ENCODE measurements at places on chromosomes 7 and 10.

DNA sequence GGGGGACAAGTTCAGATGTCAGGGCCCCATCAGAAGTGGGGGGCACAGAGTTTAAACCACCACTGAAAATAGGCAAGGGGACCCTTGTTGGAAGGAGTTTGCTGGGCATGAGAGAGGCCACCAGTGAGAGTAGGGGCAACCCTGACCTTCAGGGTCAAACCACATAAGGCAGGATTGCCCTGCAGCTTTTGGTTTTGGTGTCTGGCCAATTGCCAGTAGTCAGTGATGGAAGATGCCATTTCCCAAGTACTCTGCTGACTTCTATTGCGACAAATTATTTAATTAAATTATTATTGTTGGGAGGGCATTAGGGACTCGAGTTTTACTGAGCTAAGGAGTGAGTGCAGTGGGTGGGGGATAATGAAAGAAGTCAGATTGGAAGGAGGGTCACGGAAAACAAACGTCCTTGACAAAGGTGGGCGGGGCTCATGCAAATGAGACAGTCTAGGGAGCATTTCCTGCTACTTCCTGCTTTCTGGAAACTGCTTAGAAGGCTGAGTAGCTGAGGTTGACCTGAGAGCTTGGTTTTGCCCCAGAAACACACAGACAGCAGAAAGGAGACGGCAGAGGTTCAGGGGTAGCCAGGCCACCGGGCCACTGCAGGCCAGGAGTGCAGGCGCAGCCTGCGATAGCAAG lies 74.2 kb upstream of the ANLN start:
- DNase-seq = peak; percentile 8

DNA sequence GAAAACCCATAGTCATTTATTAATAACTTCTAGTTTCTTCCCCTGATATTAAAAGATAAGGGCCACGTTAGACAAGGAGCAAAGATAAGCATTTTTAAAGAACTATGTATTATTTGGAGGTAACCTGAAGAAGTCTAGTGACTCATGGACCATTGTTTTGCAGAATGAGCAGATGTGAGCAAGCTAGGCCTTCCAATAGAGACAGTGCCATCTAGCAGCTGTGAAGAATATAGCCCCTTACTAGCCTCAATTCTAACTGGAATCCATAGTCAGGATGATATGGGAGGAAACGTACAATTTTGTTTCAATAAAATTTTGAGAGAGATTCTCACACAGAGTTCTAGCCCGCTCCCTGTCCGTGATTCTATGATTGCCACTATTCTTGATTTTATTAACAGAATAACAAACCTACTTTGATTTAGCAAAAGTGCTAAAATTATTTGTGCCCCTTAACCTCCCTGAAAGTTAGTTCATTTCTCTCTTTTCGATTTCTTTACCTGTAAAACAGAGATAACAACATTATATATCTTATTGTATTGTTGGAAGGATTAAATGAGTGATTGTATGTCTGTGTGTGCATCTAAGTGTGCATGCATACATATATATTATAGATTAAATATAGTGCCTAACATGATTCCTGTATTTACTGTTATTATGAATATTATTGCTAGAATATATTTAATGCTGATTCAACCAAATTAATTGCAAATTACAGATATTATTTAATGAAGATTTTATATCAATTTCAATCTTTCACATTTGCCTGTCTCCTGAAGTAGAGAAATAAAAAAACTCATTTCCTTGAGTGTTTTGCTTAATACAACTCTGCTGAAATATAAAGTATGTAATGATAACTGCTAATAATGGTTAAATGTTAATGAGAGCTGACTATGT lies 22.7 kb downstream of the FAM237B start:
- DNase-seq = peak; percentile 11

- no peak for DNase-seq
Observed at GRCh38 chr10:78314651-78315050, 281.0 kb downstream of the RPS24 start.

DNA sequence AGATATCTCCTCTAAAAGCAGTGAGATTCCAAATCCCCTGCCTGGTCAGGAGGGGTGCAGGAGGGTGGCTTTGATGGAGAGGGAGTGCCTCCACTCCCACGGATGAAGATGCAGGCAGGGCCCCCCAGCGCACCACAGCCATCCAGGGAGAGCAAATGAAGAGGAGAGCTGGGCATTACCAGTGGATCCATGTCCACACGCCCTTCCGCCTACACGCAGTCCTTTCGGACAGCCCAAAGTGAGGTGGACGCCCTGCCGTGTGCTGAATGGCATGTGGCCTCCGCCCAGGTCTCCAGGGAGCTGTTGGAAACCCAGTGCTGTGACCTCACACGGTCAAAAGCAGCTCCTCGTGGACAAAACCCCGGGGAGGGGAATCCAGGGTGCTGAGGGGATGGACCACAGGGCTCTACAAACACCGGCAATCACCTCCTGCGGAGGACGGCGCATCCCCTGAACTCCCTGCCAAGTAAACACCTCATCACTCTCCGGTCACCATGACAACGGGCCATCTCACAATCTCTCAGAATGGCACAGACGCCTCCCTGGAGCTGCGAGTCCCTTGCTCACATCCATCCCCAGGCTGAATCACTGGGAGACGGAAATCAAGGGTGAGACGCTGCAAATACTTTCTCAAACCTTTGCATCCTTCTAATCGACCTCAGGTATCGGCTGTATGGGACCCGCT lies 35.0 kb upstream of the DNAAF5 start:
- no peak for DNase-seq

DNA sequence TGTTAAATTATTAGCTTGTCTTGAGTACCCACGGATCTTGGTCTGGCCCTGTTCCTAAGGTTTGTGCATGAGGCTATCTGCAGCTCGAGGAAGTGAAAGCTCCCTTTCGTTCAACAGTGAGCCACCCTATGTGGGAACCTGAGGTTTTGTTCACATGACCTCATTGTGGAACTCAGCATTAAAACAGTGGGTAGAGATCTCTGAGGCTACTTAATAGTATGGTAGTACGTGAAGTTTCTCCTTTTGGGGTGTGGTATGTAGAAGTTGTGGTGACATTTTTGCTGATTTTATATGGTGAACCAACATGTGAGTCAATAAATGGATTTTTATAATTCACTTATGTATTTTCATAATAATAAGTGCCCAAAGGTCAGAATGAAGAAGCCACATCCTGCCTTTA lies 252.7 kb upstream of the FERD3L start:
- peak; percentile 82 for DNase-seq

GRCh38 chr7:103704701-103705100 lies 258.7 kb upstream of the SLC26A5 start:
- DNase-seq = no peak

DNA sequence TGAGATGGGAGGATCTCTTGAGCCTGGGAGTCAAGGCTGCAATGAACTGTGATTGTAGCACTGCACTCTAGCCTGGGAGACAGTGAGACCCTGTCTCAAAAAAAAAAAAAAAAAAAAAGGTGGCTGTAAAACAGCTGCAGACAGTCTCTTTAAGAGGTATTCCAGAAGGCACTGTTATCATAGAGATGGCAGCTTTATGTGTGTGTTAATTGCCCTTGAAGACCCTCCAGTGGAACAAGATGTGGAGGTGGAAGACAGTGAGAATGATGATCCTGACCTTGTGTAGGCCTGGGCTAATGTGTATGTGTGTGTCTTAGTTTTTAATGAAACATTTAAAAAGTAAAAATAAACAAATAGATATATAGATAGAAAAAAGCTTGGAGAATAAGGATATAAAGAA lies 66.0 kb downstream of the ZNF487 start:
- DNase-seq = no peak

DNA sequence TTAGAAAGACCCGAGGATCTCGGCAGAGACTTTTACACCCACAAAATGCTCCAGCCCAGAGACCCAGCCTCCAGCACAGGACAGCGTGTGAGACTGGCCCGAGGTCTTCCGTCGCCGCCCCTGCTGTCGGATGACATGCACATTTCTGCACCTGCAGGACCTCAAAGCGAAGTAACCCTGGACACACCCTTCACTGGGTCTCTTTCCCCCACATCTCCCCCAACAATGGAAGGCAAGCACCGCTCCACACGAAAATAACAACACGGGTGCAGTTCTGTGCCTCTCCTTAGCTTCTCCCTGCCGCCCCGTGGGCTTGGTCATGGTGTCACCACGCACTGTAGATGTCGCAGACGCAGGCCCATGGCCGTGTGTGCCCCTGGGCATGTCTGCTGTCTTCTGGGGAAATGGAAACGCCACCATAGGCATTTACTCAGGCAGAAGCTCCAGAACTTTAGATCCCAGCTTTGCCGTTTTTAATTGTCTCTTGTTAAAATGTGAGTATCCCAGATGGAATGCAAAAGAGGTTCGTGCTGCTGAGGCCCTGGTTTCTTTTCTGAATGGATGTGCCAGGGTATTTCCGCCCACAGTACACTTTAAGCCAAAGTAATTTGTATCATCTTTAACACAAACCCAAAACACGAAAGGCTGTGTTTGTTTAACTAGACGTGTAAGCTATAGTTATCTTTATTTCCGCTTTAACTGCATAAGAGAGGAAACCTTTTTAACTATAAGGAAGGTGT lies 237.9 kb downstream of the MGMT start:
- DNase-seq = no peak

- DNase-seq = no peak
Observed at GRCh38 chr7:11726794-11727155, 105.2 kb downstream of the THSD7A start.

- no peak for DNase-seq
Observed at GRCh38 chr7:24052572-24053260, 231.3 kb upstream of the NPY start.

- DNase-seq = no peak
Observed at GRCh38 chr7:113921363-113921762, 2.6 kb upstream of the PPP1R3A start.

DNA sequence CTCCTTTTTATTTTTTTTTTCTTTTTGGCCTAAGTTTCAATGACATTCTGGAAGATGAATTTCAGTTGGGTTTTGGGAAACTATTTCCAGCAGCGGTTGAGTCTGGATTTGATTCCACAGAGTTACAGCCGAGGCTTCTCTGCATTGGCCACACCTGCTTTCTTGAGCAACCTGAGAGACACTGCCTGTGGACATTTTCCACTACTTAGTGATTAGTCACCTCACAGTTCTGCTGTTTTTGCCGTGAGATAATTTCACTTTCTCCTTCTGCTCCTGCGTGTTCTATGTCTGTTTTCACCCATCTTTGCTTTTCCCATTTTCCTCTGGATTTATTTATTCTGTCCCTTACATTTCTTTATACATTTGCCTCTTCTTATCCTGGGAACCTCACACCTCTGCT lies 243.0 kb downstream of the BICC1 start:
- no peak for DNase-seq

GRCh38 chr7:94410413-94411187 lies 15.9 kb downstream of the COL1A2 start:
- DNase-seq = no peak

DNA sequence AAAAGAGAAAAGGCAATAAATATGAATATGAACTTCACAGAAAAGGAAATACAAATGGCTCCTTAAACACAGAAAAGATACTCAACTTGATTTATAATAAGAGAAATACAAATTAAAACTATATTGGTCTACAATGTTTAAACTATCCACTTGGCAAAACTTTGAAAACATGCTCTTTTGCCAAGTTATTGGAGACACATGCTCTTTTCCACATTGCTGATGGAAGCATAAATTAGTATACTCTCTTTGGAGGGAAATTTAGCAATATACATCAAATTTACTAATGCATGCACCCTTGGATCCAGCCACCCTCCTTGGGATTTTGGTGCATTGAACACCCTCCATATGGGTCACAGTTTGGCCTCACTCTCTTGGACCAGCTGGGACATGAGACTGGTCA lies 7.9 kb downstream of the TAS2R60 start:
- no peak for DNase-seq

DNA sequence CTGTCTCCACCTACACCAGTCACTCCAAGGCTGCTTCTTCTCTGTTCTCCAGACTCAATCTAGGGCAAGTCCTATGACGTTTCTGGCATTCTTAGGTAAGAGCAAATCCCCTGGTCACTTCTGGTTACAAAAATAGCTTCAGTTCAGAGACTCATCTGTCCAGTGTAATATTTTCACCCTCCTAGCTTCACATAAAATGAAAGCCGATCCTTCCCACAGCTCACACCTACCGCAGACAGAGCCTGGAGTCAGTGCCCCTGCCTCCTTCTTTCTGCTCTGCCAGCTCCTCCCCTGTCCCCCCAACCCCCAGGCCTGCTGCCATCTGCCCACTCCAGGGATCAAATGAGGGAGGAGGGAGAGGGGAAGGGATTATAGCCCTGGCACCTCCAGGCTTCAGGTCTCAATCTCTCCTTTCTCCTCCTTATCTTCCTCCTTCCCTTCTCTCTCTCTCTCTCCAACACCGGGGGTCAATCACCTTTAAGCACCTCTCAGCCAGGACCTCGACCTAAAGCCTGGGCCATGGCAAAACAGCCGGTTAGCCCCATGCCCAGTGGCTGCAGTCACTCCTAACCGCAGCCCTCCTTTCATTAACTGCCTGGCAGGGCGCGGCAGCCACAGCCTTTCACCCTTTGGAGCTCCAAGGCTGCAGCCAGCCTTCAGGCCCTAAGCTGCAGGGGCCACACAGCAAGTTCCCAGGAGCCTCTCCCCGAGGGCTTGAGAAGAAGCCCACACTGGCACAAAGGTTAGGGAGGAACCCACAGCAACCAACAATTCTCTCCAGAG lies 292.6 kb upstream of the MGMT start:
- no peak for DNase-seq

DNA sequence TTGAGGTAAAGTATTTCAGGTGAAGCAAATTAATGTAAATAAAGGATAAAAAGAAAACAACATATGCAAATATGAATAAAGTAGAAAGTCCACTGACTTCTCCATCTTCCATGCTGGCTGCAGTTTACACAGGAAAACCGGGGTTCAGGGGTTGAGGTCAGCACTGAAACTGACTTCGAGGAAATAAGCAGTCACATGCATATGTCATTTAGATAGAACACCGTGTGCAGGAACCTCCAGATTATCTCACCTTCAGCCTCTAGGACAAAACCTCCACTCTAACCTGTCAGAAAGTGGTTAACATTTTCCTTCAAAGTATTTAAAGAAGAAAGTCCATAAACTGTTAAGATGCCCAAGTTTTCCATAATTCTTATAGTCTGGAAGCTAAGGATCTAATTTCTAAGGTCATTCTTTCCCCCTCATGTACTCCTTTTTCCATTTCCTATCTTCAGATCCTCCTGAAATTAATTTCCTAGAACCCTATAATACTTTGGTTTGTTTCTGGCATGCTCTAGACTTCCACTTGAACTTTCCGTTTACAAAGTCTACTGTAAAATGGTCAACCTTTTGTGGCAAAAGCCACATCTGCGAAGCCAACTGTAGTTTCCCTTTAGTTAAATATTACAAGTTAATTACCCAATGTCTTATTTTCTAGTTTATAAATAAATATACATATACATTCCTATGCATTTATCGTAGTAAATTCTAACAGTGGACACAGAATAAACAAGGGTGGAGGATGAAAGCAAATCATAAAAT lies 173.3 kb downstream of the RAPGEF5 start:
- no peak for DNase-seq

GRCh38 chr7:112897839-112898431 lies 107.7 kb upstream of the TMEM168 start:
- DNase-seq = no peak

All from inflammatory macrophage treated with lipopolysaccharide for 1 hour (primary cell).